ENCODE measurements at places on chromosomes 1 and 21. TPM values are rescaled to one million over a fixed set of nuclear protein-coding genes. Genes with fewer than 3 reads are reported as not detected.
A peak's percentile ranks its signal among the peaks of the same experiment; 100 is the strongest.

- DNase-seq: no peak
Observed at GRCh38 chr1:219325368-219325742, 151.7 kb downstream of the LYPLAL1 start.

DNA sequence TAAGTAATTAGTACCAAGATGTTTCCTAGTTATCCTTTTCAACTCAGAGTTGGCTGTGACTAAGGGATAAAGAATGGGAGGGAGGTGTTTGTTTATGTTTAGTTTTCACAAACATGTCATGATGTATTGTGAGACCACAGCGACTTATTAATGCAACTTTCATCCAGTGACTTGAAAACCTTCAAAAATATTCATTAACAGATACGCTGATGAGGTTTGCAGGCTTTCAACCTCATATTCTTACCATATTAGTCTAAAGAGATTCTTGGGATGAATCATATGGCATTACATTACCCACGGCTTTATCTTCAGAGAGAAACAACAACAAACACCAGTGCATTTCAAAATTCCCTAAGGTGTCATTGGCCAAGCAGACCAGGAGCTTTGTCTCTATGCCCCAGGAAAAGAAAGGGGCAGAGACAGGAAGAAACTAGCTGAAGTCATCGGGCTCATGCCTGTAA is 36.4 kb downstream of the PALMD start:
- no peak for DNase-seq

DNA sequence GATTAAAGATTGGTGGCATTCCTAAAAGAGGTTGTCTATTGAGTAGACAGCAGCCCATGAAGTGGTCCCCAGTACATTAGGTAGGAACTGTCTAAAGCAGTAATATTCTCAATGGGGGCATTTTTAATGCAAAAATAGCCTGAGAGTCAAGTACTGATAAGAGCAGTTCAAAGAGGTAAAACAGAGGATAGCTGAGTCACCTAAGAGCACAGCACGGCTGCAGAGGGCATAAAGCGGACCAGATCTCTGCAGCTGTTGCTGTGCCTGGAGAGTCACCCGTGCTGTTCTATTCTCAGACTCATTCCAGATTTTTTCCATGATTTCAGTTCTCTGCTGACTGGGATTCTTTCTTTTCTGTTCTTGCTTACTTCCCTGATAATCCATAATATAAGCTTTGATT is 313.2 kb downstream of the OLFM3 start:
- no peak for DNase-seq

The SLAMF1 gene
- not detected for total RNA-seq

DNA sequence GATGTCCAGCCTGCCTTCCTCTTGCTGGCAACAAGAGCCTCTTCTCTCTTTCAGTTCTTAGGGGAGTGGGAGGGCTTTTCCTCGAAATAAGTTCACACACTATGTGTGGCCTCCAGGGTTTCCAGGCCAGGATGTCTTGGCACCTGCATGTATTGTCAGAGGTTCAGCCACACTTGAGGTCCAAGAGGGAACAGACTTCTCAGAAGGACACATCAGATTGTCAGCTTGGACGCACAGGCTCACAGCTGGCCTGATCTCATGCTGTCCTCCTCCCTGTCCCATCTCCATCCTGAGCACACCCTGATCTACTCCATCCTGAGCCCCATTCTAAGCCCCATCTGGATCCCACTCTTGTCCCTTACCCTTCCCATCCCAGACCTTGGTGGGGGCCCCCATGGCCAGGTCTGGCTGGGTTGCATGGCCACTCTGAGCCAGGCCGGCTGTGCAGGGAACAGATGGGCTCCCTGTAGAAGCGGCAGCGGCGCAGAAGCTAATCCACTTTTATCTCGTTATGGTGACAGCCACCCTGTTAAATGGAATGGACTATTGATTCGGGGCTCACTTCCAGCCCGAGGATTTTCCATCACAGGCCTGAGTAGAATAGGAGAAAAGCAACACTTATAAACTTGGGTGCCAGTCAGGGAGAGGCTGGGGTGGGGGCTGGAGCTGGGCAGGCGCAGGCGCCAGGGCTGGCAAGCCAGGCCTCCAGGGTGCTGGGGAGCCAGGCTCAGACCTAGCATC is 85.1 kb upstream of the CSF3R start:
- no peak for DNase-seq

GRCh38 chr1:159911326-159912070 is 11.5 kb upstream of the CFAP45 start:
- no peak for DNase-seq

DNA sequence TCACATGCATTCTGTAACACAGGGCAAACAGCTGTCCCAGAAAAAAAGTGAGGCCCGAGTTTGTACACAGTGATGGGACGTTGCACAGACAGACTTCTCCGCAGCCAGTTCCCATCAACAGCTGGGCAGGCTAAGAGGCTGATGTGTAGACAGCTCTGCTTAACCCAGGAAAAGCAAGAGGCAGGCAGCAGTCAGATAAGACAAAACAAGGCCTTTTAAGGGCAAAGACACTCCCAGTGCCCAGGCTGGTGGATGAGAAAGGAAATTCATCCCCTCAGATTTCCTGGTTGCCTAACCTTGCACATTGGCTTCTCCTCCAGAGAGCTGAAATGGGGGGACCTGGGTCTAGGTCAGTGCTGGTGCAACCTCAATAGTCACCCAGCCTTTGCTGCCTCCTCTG is 17.2 kb upstream of the PHLDA3 start:
- no peak for DNase-seq

DNA sequence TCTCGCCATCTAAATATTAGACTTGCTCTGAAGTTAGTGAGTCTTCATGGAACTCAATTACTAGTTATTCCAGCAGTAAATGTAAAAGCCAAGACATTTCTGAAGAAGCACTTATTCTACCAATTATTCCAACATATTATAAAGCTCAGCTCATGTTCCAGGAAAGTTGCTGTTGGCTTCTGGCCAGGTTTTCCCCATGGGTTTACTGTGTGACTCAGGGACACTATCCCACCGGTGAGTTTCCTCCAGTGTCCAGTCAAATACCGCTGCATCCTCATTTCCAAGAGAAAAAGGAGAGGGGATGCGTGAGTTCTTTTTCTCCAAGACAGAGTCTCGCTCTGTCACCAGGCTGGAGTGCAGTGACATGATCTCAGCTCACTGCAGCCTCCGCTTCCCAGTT is 9.2 kb upstream of the HHIPL2 start:
- no peak for DNase-seq

DNA sequence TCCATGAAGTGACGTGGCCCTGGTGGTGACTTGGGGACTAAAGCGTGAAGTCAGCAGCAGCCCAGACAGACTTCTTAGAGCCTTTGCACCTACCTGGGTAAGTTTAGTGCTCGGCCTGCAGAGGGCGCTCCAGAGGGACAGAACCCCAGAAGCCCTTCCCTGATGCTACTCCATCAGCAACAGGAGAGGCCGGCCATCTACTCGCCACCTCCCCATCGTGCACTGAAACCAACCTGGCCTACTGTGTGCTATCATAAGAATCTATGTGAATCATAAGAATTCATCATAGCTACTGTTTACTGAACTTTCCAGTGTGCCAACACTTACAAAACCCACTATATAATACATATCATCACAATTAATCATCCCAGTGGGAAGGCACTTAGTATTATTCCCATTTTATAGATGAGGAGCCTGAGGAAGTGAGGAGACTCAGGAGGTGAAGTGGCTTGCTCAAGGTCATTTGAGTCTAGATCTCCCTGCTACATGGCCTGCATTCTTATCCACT is 7.9 kb upstream of the EDN2 start:
- peak; percentile 79 for DNase-seq

- DNase-seq: no peak
Observed at GRCh38 chr1:223088713-223089240, 54.3 kb downstream of the TLR5 start.

DNA sequence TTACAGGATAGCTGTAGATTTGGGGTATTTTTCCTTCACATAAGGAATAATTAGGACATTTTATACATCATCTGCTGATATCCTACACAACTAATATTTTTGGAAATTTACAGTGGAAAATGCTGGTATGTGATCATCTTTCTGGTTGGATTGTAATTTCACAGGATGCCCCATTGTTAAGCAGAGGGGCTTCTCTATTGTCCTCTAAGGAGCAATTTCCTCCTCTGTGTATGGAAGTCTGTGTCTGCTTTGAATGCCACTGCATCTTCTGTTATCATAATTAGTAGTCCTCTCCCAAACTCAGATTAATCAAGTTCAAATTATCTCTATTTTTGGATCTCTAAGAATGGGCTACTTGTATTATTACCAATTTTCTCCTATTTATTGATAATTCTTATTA is 988.1 kb upstream of the B3GALT2 start:
- DNase-seq: peak; percentile 34

The NUF2 gene
- 37.6 TPM for total RNA-seq

DNA sequence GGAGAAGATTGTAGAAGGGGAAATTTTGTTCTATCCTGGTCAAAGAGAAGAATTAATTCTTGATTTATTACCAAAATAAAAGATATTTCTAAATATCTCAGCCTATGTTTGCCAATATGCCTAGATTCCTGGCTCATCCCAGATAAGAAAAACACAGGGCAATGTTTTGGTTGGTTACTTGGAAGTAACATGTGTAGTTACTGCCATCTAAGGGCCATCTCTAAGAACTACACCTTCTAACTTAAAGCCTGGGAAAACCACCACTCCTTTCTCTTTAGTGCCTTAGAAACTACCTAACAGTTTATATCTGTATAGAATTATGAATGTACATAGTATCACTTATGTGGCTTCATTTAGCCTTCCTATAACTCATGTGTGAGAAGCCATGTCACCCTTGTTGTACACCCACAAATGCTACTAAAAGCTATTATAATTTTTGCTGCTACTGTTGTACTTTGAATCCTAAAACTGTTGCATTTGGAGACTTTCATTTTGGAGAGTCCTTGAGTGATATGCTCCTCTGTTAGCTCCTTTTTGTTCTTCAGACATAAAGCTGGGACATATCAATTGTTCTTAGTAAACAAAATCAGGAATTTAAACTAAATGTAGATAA is 4.5 kb downstream of the AIM2 start:
- DNase-seq: peak; percentile 83

The CFHR2 gene
- not detected for total RNA-seq

The VASH2 gene
- 305 TPM for total RNA-seq

The NBPF20 gene
- total RNA-seq: 1.6 TPM

DNA sequence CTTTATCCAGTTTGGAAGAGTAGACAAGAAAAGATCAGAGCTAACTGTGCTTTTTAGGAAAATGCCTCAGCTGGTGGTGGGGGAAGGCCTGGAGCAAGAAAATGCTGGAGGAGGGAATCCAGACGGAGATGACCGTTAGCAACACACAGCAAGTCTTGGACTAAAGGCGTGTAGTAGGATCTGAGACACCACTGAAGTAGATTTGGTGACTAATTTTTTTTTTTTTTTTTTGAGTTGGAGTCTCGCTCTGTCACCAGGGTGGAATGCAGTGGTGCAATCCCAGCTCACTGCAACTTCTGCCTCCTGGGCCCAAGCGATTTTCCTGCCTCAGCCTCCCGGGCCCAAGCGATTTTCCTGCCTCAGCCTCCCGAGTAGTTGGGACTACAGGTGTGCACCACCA is 41.2 kb downstream of the LPAR3 start:
- no peak for DNase-seq
